ENCODE measurements at places on chromosomes 6 and 20.

- DNase-seq = no peak
Measured at GRCh38 chr20:58268421-58268821, 40.0 kb upstream of the ANKRD60 start.

- no peak for DNase-seq
Measured at GRCh38 chr6:45631396-45631795, 253.7 kb upstream of the SUPT3H start.

- no peak for DNase-seq
Measured at GRCh38 chr20:15673206-15673605, 900.0 kb downstream of the KIF16B start.

GRCh38 chr6:47440719-47441118, 36.9 kb upstream of the CD2AP start:
- no peak for DNase-seq

DNA sequence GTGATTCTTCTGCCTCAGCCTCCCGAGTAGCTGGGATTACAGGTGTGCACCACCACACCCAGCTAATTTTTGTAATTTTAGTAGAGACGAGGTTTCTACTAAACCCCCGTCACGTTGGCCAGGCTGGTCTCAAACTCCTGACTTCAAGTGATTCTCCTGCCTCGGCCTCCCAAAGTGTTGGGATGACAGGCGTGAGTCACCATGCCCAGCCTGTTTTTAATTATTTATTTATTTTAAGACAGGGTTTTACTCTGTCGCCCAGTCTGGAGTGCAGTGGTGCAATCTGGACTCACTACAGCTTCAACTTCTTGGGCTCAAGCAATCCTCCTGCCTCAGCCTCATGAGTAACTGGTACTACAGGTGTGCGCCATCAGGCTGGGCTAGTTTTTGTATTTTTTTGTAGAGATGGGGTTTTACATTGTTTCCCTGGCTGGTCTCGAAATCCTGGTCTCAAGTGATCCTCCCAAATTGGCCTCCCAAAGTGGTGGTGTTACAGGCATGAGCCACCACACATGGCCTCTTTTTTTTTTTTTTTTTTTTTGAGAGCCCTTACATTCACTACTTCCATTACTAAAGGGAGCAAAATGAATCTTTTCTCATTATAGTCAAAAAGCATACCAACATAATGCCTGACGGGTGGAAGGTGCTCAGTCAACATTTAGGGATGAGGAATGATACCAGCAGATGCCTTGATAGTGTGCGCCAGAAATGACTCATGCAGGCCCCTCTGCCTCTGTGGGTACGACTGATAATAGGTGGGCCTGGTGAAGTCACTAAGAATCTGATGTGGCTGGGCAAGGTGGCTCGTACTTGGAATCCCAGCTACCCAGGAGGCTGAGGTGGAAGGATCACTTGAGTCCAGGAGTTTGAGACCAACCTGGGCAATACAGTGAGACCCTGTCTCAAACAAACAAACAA, 17.8 kb upstream of the RALGAPB start:
- no peak for DNase-seq

DNA sequence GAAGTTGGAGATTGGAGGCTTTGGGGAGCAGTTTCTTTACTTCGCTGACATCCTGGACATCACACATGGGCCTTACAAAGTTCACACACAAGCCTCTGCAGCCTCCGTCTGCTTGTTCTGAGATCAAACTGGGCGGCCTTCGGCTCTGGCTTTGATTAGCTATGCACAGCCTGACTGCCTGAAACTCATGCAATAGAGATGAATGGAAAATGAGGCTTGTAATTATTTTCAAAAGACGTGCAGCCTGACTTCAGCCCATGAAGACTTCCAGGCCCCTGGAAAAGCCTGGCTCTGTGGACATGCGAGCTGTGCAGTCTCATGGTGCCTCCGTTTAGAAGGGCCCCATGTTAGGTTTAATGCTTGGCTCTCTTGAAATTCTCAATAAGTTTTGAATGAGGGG, 480.5 kb upstream of the SULF2 start:
- no peak for DNase-seq

DNA sequence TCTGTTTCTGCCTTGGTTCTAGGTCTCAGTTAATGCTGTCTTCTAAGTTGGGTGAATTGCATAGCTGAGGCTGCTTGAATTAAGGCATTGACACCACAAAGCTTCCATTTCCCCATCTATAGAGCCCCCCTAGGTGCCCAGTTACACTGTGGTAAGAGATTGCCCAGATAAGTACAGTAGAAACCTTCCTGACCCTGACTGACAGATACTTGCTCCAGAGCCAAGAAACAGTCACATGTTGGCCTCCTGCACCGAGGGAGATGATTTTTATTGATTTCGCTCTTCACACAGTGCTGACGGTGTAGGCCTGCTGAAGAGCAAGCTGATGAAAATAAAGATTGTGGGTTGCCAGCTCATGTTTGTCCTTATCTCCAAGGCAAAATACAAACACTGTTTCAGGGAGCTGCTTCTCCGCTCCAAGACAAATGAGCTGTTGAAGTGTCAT, 67.9 kb downstream of the TRMT11 start:
- DNase-seq = no peak

GRCh38 chr20:14198416-14198815, 139.0 kb downstream of the FLRT3 start:
- no peak for DNase-seq

DNA sequence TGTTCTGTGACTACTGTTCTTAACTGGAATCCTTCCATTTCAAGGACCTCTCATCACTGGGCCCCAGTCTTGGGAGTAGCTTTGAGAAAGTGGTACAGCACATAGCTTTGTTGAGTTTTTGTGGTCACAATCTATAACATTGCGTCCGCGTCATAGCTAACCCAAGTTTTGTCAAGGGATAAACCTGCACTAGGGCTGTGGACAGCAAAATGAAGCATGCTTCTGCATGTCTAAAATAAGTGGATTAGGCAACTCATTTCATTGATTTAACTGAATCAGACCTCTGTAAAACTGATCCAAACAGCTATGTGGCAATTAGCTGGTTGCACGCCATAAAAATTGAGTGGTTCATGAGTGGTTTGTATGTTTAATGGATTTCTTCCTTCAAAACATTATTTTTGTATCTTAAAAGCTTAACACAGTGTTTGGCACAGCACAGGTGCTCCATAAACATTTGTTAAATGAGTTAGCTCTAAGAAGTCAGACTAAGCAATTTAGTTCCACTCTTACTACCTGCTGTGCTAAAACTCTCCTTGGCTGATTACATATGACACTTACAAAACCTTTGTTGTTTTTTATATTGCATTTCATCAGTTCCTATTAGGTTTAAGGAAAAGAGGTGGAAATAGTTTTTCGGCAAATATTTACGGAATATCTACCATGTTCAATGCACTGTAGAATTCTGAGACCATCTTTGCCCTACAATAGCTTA, 160.3 kb upstream of the ATXN1 start:
- DNase-seq = no peak

DNA sequence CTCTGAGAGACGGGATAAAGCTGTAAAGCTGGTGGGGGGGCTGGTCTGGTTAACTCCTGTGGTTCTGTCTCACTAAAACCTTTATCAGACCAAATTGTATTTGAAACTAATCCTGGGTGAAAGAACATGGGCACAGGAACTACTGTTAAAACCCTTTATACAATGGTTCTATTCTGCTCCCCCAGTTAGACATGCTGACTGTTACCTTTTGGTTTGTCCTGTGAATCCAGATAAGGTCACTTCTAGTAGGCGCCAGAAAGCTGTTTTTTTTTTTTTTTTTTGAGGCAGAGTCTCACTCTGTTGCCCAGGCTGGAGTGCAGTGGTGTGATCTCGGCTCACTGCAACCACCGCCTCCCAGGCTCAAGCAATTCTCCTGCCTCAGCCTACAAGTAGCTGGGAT, 29.7 kb downstream of the GSTA4 start:
- no peak for DNase-seq

GRCh38 chr6:111870051-111870741, 3.1 kb downstream of the FYN start:
- DNase-seq = no peak

GRCh38 chr6:89792881-89793280, 26.7 kb downstream of the MDN1 start:
- no peak for DNase-seq

DNA sequence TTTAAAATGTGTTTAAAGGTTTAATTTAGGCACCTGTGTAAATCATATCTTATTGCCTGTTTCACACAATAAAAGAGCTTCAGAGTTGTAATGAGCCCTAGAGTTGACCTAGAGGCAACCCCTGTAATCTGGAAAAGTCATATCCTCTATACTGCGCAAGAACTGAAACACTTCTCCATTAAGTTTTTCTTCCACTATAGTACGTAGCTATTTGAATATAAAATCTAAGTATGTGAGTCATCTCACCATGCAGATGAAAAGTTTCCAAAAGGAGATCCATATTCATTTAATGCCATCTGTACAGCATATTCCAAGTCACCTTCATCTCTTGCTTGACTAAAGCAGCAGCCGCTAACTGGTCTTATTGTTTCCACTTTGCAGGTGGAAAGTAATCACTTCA, 26.0 kb upstream of the TAAR1 start:
- no peak for DNase-seq

DNA sequence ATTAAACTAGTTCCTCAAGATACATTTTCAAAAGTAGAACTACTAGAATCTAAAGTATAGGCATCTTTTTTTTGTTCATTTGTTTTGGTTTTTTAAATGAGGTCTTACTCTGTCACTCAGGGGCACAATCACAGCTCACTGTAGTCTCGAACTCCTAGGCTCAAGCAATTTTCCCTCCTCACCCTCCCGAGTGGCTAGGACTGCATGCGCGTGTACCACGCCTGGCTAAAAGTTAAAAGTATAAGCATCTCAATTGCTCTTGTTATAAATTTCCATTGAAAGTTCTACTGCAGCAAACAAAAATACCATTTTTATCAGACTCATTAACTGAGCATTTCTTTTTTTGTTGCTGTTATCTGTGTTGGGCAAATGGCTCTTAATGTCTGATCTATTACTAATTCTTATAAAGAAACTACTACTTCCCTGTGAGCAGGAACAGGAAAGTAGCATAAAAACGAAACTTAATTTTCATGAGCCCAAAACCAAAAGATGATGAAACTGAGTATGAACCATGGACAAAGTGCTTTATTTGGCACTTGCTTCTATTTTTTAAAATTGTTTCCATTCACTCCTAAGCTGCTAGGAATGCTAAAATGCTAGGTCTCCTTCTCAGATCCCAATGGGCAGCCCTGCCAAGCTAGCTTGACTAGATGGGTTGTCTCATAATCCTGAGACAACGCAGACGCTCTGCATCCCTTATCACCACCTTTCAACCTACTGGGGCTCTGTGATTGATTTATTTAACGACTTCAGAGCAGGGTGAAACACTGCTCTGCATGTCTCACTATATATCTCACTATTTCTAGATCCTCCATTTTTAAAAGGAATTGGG, 36.9 kb downstream of the TRPC4AP start:
- DNase-seq = no peak

- no peak for DNase-seq
Measured at GRCh38 chr20:13492001-13492481, 146.7 kb downstream of the TASP1 start.

- no peak for DNase-seq
Measured at GRCh38 chr20:33178726-33179125, 10.8 kb downstream of the BPIFA2 start.

Measured in activated CD4-positive, alpha-beta T cell treated with anti-CD3 and anti-CD28 coated beads, Interleukin-2, amount 50 U/mL, for 4 hours (primary cell).